ENCODE measurements at places on chromosomes 16 and 17. TPM values are rescaled to one million over a fixed set of nuclear protein-coding genes. Genes with fewer than 3 reads are reported as not detected.

GRCh38 chr17:2302778-2303203 is 794 bp downstream of the SMG6 start:
- no peak for DNase-seq

Gene CTF1
- 0.96 TPM for total RNA-seq

DNA sequence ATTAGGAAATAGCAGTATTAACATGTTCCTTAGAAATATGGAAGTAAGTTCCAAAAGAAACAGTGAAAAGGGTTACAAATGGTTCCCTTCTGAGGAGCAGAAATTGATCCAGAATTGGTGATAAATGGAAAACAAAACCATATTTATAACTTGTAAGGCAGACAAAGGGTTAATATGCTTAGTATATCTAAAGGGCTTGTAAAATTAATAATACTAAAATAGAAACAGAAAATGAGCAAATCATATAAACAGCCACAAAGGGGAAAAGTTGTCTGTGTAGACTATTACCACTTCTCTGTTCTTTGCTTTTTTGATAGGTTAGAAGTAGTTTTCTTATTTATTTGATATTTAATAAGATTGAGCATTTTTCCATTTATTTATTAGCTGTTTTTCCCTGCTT is 64.4 kb downstream of the NFATC3 start:
- no peak for DNase-seq

DNA sequence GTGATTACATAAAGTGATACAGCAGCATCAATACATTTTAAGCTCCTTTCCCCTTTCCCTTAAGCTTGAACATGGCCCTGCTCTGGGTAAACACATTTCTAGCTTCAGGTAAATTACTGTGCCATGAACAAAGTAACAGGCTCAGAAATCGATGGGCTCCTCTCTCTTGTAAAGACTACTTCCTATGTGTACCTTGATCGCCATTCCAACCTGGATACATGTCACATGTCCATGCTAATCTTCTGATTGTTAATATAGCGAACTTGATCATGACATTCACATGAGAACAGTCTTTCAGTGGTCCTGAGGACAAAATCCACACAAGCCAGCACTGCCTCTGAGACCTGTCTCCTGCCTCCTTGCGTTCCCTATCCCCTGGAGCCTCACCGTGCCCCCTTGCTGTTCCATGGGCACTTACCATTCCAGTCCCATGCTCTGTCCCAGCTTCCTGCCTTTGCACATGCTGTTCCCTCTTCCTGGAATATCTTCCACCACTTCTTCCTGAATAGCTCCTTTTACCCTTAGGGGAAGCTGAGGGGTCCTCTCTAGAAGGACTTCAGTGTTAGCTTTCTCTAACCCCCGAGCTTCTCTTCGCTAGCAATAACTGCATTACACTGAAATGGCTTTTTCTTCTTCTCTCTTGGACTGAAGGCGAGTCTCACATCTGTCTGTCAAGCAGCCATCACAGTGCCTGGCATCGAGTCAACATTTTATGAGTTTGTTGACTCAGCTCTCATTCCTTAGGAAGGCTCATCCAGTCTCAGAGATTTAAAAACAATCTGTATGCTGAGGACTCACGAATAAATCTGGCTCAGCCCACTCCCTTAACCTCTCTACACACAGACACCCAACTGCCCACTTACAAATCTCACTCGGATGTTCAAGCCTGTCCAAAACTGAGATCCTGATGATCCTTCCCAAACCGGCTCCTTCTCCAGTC is 93.3 kb downstream of the ASIC2 start:
- no peak for DNase-seq

Gene BCL6B
- 0.86 TPM for total RNA-seq

Gene MED9
- total RNA-seq, result 13.1 TPM

- no peak for DNase-seq
Observed at GRCh38 chr16:50224286-50224685, 42.1 kb upstream of the ADCY7 start.

DNA sequence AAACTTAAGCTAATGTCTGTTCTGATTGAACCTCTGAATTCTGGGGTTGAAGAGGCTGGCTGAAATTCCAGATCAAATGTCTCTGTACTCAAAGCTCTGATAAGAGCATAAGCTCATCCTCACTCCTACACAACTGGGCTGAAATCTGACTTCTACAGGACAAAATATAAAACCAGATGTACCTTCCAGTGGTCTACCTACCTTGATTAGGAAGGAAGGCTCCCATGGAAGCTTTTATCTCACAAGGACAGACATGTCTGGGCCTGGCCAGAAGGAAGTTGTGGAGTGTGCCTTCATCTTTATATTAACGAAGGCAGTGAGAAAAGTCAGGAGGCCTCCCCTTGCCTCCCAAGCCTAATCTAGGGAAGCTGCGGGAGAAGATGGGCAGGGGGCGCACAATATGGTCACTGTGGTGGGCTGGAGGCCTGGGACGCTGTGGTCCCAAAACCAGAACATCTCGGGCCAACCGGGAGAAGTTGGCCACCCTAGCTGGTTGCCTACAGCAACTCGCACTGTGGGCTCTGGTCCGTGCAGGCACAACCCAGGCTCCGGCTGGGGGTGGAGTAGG is 55.6 kb upstream of the LRRC37A3 start:
- DNase-seq, result no peak

- DNase-seq, result no peak
Observed at GRCh38 chr16:76293980-76294379, 16.8 kb downstream of the CNTNAP4 start.

Gene HSPB9
- total RNA-seq, result not detected

DNA sequence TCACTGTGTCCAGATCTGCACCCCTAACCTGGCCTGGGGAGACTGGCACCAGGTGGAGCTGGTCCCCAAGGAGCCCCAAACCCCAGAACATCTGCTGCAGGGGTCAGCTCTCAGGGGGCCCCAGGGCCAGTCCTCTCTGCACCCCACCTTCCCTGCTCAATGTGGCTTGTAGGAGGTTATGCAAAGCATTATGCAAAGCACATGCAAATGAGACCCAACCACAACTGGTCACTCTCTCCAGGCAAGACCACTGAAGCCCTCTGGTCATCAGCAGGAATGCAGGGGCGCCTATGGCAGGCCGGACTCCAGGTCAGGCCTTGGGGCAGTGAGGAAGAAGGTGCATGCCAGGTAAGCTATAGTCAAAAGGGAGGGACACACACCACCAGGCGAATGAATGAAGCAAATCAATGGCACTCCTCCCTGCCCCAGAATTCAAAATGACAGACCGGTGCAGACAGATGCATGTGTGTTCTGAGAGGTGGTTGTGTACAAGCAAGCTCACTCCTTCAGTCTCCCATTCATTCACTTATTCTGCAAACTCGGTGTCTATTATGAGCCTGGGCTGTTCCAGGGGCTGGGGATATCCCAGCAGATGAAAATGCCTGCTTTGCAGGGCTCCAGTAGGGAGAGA is 48.0 kb downstream of the TMEM235 start:
- no peak for DNase-seq

Gene CTRB2
- not detected for total RNA-seq

GRCh38 chr17:39863918-39864746 is at the start of gene IKZF3:
TSS of gene IKZF3 (minus strand) at chr17:39864312. CDS start at chr17:39864126, 186 bp downstream.
- peak; percentile 93 for DNase-seq

Gene KRT31
- total RNA-seq, result not detected

Gene EVI2A
- total RNA-seq, result 16.3 TPM

Gene TMC6
- 233 TPM for total RNA-seq

DNA sequence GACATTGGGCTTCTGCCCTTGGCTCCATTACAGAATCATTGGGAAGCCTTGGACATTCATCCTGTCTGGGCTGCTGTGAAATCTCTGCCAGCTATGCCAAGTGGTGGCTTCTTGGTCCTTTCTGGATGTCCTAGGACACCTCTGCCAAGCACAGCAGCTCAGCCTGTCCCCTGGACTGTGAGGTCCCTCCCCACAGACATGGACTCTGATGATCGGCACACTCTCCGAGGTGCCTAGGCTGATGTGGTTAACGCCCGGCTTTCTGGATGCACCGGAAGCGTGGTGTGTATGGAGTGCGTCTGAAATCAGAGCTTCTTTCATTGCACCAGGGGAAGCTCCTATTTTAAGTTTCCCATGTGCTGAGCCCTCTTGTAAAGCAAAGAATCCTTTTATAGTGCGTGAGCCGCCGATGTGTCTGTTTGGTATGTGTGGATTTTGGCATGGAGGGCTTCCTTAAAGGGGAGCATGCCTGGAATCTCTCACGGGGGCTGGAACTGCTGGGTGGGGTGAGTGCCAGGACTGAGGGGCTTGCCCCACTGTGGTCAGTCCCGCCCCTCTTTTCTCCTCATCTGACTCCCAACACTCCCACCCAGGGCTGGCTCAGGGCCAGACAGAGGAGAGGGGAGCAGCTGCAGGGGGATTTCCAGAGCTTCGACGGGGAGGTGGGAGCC is 7.0 kb upstream of the ARHGAP23 start:
- no peak for DNase-seq

Gene ZMYND15
- 0.29 TPM for total RNA-seq

Gene JMJD8
- total RNA-seq, result 24.7 TPM

Gene ZNF23
- 4.5 TPM for total RNA-seq

Gene GPRC5B
- 0.59 TPM for total RNA-seq

DNA sequence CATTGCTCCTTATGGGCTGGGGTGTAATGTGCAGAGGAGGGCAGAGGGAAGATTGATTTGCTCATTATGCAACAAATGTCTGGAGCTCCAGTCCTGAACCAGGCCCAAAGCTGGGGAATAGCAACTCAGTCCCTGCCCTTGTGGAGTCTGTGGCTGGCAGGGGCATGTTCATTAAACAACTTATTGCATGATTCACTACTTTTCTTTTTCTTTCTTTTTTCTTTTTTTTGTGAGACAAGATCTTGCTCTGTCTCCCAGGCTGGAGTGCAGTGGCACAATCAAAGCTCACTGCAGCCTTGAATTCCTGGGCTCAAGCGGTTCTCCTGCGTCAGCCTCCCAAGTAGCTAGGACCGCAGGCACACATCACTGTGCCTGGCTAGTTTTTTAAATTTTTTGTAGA is 23.1 kb downstream of the MSI2 start:
- DNase-seq, result no peak

- DNase-seq, result no peak
Observed at GRCh38 chr16:47886631-47887415, 269.0 kb downstream of the ABCC12 start.

DNA sequence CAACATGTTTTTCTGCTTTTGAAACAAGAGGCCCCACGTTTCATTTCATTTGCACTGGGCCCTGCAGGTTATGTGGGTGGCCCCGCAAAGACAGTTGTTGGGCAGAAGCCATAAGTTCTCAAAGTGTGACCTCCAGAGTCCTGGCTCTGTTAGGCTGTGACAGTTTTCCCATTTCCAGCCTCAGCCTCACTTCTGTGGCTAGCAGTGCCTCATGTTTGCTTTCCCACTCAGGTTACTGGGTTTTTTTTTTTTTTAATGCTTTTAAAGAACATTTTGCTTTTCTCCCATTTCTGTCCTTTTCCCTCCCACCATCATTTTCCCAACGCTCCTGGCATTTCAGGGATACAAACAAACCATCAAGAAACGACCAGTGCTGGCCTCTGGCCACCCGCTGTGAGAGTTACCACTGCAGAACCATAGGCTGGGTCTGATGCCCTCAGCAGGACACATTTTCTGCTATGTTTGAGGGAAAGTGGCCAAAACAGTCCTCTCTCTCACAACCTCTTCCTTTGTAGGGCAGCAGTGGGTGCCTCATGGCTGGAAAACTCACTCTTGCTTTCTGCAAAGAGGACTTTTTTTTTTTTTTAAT is 159.0 kb upstream of the MPHOSPH6 start:
- no peak for DNase-seq

DNA sequence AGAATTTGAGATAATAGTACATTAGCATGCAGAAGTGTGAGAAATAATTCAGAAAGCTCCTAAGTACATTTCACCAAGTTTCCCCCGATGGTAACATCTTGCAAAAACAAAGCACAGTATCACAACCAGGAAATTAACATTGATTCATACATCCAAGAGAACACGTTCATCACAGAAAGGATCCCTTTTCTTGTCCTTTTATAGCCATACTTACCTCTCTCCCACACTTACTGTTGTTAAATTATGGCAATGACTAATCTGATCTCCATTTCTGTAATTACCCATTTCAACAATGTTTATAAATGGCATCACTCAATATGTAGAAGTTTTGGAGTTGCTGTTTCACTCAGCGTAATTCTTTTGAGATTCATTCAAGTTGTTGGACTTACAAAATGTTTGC is 1260.0 kb downstream of the CDH8 start:
- no peak for DNase-seq

GRCh38 chr17:4170639-4171280 is 27.8 kb downstream of the CYB5D2 start:
- no peak for DNase-seq

Gene PIMREG
- 13.0 TPM for total RNA-seq

DNA sequence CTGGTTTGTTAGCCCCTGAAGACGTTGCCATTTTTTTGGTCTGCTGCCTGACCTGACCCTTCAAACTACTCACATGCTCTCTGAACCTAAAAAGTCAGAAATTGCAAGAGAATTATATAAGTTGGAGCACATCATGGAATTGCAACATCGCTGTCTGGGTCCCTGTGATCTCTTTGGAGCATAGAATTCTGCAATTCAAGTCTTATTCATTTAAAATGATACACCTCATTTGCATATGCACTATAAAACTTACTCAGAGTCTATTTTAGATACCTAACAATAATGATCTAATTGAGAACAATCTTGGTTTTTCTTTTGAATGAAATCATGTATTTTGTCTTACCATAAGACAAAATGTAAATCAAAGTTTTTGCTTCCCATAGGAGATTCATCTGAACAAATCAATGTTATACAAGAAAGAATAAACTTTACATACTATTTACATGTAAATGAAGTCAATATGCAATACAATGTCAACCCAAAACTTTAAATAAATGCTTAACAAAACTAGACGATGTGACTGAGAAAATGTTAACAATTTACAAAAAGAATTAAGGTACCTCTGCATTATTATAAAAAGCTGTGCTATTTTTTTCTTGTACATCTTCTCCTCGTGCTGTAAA is 99.7 kb downstream of the HELZ start:
- DNase-seq, result no peak

DNA sequence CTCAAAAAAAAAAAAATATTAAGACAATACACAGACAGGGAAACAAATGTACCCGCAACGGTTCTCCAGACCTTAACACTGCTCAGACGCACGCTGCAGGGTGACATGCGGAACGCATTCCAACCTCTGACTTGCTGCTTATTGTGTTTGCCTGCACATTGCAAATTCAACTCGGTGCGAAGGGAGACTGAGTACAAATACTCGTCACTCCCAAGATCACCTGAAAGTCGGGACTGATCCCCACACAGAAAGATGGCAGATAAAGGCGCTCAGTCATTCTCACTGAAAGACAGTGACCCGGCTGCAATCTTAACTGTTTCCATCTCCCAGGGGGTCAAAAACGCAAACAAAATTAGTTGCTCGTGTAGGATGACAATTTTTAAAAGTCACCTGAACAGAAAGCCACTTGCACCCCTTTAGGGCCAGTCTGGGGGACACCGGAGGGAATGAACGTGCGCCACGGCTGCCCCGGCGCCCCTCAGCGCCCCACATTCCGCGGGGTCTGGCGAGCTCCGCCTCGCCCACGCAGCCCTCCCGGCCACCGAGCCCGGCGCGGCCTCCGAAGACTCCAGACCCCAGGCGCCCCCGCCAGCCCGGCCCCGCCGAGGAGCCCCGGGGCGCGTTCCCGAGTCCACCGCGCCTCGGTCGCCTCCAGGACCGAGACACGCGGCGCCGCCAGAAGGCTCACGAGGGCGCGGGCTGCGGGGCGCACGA is 589 bp downstream of the CLCN7 start:
- DNase-seq, result no peak
